ENCODE measurements at places on chromosomes 13 and 19. TPM values are rescaled to one million over a fixed set of nuclear protein-coding genes. Genes with fewer than 3 reads are reported as not detected.

The MIR17HG gene
- 5.9 TPM for total RNA-seq

The WTIP gene
- 24.0 TPM for total RNA-seq

The ZNF493 gene
- 14.2 TPM for total RNA-seq

The ATCAY gene
- total RNA-seq, result under 0.01 TPM

The NLRP9 gene
- total RNA-seq, result not detected

The ENOX1 gene
- 1.2 TPM for total RNA-seq

The AMH gene
- 0.64 TPM for total RNA-seq

The ZSCAN5B gene
- not detected for total RNA-seq

The ZNF443 gene
- total RNA-seq, result 6.7 TPM

The MISP gene
- total RNA-seq, result not detected

All from dermis microvascular lymphatic vessel endothelial cell (primary cell).